CD4-positive, alpha-beta T cell treated with Interleukin-1 beta for 1 hour (primary cell): ENCODE measurements at places on chromosomes 1 and 21.

- no peak for DNase-seq
Observed at GRCh38 chr1:88186911-88187310, 497.2 kb upstream of the PKN2 start.

DNA sequence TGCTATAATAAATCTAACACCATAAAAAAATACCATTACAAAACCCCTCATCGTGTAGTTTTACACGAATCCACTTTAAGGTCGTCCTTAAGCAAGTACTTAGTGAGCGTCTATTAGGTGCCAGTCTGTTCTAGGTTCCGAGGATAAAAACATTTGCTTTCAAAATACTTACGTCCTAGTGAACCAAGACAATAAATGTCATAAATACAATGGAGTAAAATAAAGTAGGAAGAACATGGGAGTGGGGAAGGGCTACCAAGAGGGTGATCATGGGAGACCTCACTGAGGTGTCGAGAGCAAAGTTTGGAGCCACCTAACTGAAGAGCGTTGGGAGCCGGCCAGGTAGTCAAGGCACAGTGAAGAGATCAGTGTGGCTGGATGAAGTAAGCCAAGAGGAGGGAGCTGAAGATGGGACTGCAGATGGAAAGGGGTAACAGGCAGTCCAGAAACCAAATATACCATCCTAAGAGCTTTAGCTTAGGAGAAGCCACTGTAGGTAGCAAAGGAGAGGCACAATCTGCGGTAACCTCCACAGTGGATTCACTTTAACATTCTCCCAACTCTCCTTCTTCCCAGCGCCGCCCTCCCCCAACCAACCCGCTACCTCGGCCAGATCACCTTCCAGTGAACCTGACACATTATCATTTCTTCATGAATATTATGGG lies 684 bp downstream of the LTN1 start:
- DNase-seq = no peak

DNA sequence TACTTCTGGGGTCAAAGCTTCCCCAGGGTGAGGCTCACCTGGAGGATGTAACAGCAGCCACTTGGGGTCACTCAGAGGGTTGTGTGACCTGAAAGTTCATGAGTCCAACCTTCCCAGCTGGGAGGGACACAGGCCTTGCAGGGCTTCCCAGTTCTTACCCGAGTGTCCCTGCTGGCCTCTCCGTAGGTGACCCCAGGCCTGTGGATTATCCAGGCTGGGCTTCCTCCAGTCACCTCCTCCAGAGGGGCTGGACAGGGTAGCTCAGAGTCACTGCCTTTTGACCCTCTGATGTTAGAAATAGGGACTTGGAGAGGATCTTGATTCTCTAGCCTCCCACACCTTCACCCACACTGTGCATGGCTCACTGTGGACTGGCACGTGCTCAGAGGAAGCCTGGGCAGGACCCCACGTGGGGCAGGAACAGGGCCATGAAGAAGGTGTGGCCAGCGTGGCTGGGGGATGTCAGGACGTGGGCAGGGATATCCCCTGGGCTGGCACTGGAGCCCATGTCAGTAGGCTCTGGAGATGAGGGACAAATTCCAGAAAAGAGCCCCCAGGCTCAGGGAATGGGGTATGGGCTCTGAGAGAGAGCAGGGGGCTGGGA lies 131.8 kb downstream of the ACTL8 start:
- no peak for DNase-seq

DNA sequence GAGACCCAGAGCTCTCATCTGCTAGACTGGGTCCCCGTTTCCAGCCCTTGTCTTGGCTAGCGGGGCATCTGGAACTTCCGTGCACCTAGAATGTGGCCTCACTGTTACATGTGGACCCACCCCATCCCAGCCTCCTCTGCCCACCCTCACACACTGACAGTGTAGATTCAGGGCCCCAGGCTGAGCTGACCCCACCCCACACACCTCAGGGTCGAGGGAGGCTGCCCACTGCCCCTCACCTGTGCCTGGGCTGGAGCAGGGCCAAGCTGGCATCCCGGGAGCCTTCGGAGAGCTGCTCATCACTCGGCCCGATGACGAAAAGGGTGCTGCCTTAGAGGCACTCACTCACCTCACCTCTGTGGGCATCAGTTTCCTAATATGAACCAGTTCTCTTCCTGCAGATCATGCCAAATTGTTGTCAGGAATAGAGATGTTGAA lies 11.1 kb downstream of the ACOT11 start:
- DNase-seq = no peak

- DNase-seq = no peak
Observed at GRCh38 chr1:194848846-194849245, 1662.4 kb upstream of the B3GALT2 start.

DNA sequence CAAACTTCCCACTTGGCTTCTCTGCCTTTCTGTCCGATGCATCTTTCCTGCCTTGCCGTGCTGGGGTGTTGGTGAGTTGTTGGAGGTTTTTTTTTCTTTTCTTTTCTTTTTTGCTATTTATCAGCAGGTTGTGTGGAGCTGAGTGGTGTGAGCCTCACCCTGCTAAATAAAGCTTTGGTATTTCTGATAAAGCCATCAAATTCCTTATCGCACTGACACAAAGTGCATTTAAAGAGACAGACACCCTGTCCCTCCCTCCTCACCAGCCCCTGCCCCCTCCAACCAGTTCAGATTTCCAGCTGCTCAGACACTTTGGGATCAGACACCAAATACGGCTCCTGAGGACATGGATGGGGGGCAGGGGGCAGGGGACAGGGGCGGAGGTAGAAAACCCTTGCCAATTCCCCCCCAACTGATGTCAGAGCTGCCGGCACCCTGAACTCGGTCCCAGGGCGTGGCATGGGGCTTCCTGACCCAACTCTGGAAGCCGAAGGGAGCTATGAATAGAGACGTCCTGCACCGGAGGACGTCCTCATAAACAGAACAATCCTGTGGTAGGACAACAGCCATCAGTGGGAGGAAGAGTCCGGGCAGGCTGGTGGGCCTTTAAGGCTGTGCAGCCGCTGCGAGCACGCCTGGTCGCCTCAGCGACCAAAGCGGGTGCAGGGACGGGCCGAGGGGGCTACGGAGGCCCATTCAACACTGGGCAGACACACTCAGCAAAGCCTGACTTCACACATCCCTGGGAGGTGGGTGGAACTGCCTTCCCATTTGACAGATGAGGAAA lies 79.0 kb downstream of the CASZ1 start:
- no peak for DNase-seq

DNA sequence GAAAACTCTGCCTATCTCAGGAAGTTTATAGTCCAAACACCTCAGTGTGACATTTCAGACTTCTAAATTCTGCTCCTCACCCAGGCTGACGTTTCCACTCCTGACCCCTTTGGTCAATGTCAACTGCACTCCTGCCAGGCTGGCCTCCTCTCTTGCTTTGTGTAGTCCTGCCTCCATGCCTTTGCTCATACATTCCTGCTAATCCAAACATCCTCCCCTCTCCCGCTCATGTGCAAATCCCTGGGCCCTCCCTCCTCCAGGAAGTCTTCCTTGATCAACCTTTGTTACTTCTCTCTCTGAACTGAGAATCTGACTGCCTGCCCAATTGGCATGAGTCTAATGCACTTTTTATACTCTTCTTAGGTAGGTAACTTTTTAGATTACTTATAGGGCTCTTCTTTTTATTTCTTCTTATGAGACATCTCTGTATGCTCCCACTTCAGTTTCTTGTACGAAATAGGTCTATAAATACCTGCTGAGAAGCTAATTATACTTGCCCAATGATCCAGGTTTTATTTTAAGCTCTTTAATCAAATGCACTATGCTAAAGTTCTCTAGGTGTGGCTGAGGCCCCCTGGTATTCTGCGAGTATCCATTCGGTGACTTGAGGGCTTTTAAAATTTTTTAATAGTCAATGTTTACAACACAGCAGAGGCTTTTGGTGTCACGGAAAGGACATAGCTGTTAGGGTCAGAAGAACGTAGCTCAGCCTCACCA lies 128.1 kb downstream of the PLXNA2 start:
- DNase-seq = no peak

DNA sequence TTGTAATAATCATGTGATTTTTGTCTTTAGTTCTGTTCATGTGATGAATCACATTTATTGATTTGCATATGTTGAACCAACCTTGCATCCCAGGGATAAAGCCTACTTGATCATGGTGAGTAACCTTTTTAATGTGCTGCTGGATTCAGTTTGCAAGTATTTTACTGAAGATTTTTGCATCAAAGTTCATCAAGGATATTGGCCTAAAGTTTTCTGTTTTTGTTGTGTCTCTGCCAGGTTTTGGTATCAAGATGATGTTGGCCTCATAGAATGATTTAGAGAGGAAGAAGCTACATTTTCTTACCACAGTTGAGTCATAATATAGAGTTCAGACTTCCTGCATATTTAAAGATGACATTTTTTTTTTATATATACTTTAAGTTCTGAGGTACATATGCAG lies 455.9 kb downstream of the PLPP3 start:
- DNase-seq = no peak

DNA sequence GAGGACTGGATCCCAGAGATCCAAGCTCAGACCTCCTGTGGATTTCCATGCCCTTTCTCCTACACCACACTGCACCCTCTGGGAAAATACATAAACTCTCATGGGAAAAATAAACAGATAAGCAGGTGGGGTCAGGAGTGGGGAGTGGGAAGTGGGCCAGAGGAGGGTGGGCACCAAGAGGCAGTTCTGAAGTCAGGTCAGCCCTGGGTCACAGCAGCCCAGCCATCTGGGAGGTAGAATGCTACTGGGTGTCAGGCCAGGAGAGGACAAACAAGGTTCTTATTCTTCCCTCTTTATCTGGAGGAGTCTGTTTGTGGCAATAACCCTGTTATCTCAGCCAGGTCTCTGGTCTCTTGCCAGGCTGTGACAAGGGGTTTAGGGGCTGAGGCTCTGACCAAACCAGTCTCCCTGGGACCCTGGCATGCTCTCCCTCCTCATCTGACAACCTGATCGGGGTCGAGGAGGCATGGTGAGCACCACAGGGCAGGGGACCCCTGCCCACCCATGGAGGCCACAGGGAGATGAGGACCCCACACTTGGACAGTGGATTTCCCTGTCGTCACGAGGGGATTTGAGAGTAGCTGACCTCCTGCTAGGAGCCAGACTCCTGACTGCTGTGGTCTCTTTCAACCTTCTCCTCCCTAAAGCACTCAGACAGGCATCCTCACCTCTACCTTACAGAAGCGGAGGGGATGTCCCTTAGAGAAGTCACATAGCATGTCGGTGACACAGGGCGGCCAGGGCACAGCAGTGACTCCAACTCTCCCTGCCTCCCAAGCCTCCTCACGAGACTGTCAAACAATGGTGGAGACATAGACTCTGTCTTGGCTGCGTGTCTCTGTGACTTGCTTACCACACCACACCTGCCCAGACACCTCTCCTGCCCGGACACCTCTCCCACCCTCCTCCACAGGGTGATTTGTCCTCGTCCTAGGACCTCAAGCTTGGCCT lies 51.3 kb upstream of the IFFO2 start:
- no peak for DNase-seq

- peak; percentile 15 for DNase-seq
Observed at GRCh38 chr1:183632964-183633363, 2.6 kb downstream of the ARPC5 start.

- DNase-seq = no peak
Observed at GRCh38 chr1:244863491-244864252, 671 bp downstream of the HNRNPU start.

- DNase-seq = no peak
Observed at GRCh38 chr1:41378999-41379737, 17.9 kb downstream of the FOXO6 start.

DNA sequence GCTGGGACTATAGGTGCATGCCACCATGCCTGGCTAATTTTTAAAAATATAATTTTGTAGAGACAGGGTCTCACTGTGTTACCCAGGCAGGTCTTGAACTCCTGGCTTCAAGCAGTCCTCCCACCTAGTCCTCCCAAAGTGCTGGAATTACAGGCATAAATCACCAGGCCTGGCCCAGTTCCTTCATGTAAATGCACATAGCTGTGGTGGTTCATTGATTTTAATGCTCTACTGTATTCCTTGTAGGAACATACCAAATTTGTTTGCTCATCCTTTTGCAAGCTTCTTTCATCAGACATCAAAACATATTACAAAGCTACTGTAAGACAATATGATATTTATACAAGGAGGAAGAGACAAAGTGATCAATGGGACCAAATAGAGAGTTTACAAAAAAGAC lies 237.5 kb upstream of the ESRRG start:
- DNase-seq = no peak

DNA sequence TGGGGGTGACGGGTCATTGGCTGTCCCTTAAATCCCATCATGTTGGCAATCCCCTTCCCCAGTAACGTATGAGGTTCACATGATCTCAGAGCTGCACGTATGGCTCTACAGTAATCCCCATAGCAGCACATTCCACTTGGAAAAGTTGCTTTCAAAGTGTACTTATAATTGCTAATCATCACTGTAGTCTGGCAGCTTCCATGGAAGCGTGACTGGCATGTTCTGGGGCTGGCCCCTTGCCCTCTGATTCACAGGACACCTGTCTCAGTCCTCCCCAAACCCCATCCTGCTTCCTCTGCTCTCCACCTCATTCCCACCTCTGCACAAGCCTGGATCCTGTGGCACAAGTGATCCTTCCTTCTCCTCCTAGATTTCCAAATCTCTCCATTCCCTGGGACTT lies 102.2 kb downstream of the TSEN15 start:
- no peak for DNase-seq

DNA sequence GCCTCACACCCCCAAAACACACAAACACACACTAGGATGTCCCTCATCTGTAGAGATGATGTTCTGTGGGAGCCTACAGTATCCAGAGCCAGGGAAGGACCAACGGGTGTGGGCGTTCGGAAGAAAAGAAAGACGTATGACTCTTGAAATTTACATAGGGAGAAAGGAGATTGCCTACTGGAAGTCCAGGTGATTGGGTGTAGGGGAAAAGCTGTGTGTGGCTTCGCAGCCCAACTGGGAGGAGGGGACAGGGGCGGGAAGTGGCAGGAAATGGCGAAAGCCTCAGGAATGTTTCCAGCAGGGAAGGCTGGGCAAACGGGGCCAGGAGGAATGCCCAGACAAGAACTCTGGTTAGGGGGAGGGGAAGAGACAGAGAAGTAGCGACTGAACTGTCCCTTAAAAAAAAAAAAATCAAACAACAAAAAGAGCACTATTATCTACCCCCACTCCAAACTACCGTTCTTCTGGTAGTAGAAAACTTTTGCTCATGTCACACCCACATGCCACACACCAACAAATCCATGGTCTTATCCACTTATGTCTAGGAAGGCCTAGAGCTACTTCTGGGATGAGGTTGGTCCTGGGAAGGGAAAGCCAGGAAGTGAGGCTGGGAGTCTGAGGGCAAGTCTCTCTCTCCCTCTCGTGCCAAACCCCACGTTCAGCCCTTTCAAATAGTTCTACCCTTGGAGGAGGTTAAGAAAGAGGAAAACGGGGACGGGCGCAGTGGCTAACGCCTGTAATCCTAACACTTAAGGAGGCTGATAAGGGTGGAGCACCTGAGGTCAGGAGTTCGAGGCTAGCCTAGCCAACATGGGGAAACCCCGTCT lies 1.8 kb upstream of the CKS1B start:
- DNase-seq = no peak

- DNase-seq = no peak
Observed at GRCh38 chr1:110480356-110481096, 29.6 kb downstream of the PROK1 start.

GRCh38 chr1:182575540-182576149 lies 13.4 kb downstream of the RNASEL start:
- DNase-seq = no peak
